Motor neuron (in vitro differentiated cells): ENCODE measurements at places on chromosomes 5 and 9.

GRCh38 chr9:135783540-135784245 is 81.7 kb downstream of the KCNT1 start:
- ATAC-seq = no peak

- ATAC-seq = no peak
Measured at GRCh38 chr5:1010641-1011046, 2.0 kb downstream of the NKD2 start.

DNA sequence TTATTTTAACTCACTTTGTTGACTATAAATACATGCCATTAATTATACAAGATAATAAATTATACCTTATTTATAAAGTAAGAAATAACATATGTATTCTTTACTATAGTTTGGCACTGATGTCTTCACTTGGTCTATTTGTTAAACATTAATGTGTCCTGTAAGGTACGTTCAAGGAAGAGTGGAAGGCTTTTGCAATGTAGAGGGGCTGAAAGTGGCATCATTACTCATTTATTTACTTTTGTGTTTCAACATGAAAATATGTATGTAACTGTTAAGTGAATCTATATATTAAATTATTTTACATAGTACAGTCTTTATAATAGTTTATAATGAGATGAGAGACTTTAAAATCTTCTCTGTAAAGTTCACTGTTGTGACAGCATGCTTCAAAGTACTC is 348.7 kb downstream of the CCDC171 start:
- ATAC-seq = no peak

- ATAC-seq = no peak
Measured at GRCh38 chr9:84368601-84369000, 28.0 kb upstream of the SLC28A3 start.

- no peak for ATAC-seq
Measured at GRCh38 chr9:123099042-123099441, 65.6 kb downstream of the GPR21 start.

- no peak for ATAC-seq
Measured at GRCh38 chr5:127111112-127111511, 37.8 kb upstream of the C5orf63 start.

DNA sequence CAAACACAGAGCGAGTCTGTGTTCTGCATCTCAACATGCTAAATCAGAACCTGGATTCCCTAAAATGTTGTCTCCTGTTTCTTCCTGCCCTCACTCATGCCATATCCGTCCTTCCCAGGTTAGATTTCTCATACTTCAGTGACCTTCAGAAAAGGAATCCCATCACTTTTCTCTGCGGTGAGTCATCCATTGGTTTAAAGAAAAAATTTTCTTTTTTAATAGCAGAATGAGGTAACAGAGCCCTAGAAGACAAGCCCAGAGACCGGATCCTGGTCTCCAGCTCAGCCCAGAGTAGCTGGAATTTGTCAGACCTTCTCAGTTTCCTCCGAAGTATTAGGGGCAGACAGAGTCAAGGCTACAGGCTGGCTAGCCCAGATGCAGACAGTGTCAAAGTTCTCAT is 143.2 kb upstream of the DMRT1 start:
- ATAC-seq = no peak

GRCh38 chr9:11269036-11269435 is 656.2 kb upstream of the PTPRD start:
- ATAC-seq = no peak

GRCh38 chr5:131419877-131420276 is 156.0 kb downstream of the CDC42SE2 start:
- ATAC-seq = no peak

DNA sequence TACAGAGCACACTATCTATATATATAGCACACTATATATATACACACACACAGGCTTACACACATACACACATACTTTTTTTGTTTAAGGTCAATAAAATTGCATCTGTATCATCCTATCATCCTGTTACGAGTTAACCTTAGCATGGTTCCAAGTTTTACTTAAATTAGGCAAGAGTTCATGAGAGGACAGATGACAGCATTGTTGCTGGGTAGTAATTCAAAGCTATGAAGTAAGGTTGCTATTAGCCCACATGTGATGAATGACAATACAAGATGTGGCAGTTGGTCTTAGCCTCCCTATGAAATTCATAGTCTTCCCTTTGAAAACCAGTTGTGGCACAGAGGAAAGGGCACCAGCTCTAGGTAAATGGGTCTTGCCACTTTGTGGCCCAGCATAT is 438.1 kb downstream of the ACTL7B start:
- no peak for ATAC-seq

GRCh38 chr5:172641359-172642050 is 442 bp downstream of the NEURL1B start:
- ATAC-seq = no peak

GRCh38 chr9:5631026-5631425 is 2.1 kb downstream of the RIC1 start:
- no peak for ATAC-seq

DNA sequence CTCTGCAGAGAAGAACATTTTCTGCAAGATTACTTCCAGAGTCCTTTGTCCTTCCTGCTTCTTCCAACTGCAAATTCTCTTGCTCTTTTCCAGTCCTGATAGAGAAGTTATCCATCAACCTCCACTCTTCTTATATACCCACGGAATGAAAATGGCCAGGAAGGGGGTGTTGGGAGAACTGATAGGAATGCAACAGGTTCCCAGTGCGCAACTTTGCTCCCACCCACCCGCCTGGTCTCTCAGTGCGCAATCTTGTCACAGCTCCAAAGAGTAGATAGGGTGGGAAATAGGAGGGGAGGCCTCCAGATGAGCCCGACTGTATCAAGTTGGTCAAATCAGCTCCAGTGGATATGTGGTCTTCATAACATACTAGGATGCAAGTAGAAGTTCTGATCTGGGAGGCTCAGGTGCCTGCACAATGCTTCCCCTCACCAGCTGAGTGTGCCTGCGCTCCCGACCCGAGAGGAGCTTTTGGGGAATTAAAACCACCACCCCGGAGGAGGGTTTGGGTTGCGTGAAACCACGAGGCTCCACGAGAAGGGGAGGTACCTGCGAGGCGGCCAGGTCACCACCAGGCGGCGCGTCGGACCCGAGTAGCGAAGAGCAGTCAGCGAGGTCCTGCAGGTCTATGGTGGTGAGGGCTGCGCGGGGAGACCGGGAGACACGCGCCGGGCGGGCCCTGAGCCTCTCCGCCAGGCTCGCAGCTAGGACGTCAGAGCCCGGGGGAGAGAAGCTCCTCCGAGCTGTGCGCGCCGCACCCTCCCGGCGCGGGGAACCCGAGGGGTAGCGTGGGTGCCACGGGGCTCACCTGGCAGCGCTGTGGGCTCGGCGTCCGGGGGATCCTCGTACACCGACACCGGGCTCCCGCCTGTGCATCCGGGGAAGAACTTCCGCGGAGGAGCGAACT is 835 bp downstream of the MCIDAS start:
- peak; percentile 85 for ATAC-seq

DNA sequence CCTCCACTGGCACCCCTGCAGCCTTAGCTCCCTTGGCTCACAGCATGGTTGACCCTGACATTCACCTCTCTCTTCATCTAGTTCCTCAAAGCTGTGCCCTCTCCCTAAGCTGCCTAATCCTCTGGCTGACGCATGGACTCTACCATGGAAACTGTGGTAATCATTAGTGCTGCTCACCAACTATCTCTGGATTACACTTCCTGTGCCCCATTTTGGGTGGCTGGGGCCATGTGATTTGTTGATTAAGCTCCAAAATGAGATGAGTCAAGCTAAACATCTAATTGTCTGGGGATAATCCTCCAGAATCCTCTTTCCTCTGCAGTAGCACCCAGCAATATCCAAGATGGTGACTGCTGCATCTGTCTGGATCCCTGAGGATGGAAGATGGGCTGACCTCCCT is 264.4 kb downstream of the SH3GL2 start:
- ATAC-seq = no peak

- ATAC-seq = no peak
Measured at GRCh38 chr9:107899961-107900330, 410.4 kb upstream of the KLF4 start.

- no peak for ATAC-seq
Measured at GRCh38 chr5:83363111-83363885, 108.2 kb upstream of the VCAN start.

DNA sequence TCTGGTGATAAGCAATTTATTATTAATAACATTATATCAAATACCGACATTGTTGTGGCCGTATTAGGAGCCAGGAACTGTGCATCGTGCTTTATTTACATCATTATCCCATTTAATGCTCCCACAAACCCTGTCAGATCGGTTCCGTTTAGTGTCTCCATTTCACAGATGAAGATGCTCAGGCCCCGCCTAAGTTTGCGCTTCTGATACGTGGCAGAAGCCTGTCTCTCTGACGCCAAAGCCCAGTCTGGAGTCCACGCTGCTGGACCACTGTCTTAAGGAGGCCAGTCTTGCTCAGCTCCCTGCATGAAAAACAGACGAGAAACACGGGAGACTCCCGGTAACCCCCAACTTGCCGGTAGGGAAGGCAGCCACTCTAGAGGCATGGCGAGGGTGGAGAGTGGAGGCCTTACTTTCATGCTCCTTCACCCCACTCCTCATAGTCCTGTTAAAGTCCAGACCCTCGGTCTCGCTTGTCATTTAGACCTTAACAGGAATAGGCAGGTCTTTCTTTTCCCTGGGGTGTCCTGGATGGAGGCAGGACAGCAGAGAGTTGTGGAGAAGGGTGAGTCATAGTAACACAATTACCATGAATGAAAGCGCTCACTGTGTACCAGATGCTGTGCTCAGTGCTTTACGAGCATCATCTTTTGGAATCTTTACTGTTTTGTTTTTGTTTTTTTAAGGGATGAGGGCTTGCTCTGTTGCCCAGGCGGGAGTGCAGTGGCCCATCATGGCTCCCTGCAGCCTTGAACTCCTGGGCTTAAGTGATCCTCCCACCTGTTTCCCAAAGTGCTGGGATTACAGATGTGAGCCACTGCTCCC is 872 bp downstream of the TXNDC15 start:
- peak; percentile 71 for ATAC-seq

- no peak for ATAC-seq
Measured at GRCh38 chr5:15492545-15492944, 7.4 kb upstream of the FBXL7 start.

DNA sequence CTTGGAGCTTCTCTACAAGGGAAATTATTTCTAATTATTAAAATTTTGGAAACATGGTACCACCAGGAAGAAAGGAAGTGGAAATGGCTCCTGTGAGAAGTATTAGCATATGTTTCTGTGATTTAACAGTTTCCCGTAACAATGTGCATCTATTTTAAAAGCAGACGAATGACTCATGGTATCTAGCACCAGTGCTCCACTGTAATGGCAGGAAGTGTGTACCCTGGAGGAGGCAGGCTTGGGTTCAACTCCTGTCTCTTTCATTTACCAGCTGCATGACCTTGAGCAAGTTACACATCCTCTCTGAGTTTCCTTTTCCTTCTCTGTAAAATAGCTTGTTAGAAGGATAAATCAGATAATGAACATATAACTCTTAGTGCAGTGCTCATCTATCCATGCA is 41.0 kb upstream of the ANGPTL2 start:
- peak; percentile 70 for ATAC-seq

- peak; percentile 98 for ATAC-seq
Measured at GRCh38 chr9:16398691-16399090, 471.8 kb downstream of the BNC2 start.

GRCh38 chr5:123997462-123998215 is 485.7 kb downstream of the CSNK1G3 start:
- peak; percentile 84 for ATAC-seq

- ATAC-seq = no peak
Measured at GRCh38 chr5:173671121-173671949, 54.9 kb upstream of the BOD1 start.

GRCh38 chr5:64595031-64595855 is 89.4 kb downstream of the RGS7BP start:
- ATAC-seq = peak; percentile 58

DNA sequence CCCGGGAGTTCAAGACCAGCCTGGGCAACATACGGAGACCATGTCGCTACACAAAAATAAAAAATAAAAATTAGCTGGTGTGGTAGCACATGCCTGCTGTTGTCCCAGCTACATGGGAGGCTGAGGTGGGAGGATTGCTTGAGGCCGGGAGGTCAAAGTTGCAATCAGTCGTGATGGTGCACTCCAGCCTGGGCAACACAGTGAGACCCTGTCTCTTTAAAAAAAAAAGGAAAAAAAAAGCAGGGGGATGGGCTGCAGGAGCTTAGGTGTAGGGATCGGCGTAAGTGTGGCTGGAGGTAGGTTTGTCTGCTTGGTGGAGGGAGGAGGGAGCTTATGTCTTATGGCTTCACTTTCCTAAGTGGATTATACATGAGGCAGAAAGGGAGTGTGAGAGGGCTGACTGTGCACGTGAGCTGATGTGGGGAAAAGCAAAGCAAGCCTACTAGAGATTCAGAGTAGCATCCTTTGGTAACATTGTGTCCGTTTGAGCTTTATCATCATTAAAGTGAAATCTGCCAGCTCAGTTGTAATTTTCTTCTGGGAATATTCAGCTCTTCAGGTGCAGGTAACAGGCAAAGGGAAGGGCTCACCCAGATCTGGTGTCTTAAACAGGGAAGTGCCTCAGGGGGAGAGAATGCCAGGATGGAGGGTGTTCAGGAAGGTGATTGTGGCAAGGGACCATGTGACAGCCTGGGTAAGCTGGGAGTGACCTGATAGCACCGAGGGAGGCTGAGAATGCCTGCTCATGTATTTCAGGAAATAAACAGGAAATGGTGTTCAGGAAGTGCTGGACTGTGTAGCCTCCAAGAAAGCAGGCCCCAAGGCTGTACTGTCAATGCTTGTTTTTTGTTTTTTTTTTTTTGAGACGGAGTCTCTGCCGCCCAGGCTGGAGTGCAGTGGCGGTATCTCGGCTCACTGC is 17.6 kb upstream of the SETX start:
- no peak for ATAC-seq

GRCh38 chr9:93871286-93871685 is 83.9 kb downstream of the BARX1 start:
- ATAC-seq = no peak
